Calu3 (cell line): ENCODE measurements at places on chromosomes 2 and 18.

GRCh38 chr2:121202541-121203310 is 82.3 kb downstream of the TFCP2L1 start:
- DNase-seq: no peak

GRCh38 chr2:101850450-101850849 is 141.3 kb upstream of the IL1R2 start:
- DNase-seq: no peak

DNA sequence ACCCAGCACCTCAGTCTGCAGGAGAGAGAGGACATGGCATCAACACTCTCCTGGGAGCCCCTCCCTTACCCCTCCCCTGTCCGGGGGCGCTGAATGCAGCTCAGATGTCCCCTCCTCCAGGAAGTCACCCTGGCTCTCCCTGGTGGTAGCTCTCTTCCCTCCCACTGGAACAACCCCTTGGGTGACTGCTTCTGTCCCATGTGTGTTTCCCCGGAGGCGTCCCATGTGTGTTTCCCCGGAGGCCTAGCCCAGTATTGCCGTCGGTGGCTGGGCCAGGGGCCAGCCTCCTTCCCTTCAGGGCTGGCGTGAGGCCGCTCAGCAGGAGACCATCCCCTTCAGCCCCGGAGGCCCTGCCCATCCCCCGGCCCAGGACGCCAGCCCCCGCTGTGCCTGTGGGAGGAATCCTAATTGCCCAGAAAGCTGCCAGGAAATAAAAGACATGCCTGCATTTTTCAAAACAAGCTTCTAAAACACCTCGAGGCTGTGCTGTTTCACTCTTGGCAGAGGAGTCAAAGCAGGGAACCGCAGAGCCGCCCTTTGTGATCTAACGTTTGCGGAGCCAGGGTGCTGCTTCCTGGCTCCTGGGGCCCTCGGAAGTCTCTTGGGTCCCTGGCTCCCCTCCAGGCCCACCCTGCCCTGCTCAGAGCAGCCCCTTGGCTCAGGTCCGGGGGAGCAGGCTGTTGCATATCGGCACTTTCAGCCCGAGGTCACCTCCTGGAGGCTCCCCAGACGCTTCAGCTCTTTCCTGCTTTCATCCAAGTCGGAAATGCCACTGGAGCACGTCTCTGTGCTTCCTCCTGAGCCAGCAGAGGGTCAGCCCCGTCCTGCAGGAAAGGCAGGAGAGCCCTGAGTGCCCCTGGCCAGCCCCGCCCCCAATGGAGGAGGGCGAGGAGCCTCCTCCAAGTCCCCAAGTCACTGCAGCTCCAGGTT is 11.4 kb downstream of the SNED1 start:
- DNase-seq: peak; percentile 30

DNA sequence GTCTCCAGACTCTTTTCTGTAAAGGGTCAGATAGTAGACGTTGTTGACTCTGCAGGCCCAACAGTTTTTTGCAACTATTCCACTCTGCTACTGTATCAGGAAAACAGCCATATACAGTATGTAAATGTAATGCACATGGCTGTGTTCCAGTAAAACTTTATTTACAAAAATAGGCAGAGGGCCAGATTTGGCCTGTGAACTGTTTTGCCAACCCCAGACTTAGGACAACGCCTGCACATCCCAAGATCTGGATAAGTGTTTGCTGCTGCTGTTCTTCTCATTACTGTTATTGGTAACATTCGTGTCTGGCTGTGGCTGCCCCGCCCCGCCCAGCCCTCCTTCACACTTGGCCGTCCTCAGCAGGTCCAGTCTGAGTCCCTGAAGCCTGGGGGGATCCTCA is 94.6 kb upstream of the MCFD2 start:
- DNase-seq: no peak

DNA sequence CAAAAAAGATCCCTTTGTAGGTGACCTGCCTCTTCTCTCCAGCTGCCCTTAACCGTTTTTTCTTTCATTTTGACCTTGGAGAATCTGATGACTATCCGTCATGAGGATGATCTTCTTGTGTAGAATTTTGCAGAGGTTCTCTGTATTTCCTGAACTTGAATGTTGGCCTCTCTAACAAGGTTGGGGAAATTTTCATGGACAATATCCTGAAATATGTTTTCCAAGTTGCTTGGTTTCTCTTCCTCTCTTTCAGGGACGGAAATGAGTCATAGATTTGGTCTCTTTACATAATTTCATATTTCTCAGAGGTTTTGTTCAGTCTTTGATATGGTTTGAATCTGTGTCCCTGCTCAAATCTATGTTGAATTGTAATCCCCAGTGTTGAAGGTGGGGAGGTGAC is 34.0 kb downstream of the ZC3H8 start:
- no peak for DNase-seq

GRCh38 chr18:80154293-80154692 is 45.2 kb downstream of the ADNP2 start:
- DNase-seq: peak; percentile 12

DNA sequence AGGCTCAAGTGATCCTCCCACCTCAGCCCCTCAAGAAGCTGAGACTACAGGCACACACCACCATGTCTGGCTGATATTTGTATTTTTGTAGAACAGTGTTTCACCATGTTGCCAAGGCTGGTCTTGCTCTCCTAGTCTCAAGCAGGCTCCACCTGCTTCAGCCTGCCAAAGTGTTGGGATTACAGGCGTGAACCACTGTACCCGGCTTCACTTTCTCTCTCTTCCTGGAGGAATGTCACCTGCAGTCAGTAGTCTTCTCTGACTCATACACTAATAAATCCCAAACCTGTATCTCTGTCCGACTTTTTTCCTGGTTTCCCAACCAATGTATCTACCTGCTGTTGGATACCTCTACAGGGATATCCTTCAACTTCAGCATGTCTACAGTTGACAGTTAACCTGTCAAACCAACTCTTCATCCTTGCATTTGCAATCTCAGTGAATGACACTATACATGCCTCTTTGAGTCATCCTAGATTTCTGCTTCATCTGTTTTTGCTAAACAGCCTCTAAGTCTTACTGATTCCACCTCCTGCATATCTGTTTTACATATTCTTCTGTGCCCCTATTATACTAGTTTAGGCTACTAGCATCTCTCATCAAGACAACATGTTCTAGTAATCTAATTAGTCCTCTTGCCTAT is 54.5 kb downstream of the RBBP8 start:
- DNase-seq: no peak
